ENCODE measurements at places on chromosomes 4 and X.

DNA sequence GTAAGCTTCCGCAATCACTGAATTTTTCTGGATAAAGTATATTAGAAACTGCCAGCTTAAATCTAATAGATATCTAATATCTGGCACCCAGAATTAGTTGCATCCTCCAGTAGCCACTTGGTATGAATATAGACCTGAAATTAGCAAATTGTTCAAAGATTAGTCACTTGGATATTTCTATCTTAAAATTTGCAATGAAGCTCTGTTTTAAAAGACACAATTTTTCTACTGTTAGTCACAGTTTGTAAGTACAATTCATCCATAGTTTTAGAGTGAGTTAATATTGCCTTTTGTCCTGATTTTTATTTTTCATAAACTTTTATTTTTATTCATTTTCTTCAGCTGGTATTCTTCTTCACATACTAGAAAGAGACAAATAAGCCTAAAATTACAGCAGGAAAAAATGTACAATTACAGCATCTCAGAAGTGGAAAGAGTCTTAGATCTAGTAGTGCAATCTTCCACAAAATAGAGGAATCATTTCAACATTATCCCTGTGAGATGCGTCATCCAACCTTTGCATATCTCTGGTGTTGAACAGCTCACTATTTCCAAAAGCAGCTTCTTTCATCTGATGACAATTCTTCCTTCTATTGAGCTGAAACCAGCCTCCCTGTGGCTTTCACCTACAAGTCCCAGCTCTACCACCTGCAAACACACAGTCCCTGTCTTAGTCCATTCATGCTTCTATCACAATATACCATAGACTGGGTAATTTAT is 190.0 kb upstream of the AR start:
- no peak for DNase-seq

- no peak for DNase-seq
Observed at GRCh38 chrX:53654376-53654775, 32.1 kb downstream of the HUWE1 start.

DNA sequence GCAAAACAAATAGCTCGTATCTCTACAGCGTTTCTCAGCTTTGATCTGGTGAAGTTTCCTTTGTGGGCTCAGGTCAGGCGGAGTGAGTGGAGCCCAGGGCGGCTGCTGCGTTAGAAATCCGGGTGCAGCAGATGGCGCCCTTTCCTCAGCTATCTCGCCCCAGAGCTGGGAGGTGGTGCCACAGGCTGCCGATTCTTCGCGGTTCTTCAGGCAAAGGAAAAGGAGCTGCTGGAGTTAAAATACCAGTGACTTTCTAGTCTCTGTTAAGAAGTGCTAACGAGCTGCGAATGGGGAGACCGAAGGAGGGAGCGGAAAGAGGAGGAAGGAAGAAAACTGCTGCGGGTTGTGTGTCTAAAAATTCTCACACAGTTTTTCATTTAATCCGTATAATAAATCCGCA is 114.6 kb downstream of the CPE start:
- DNase-seq, result peak; percentile 78

GRCh38 chr4:61773655-61774245 is 573.6 kb downstream of the ADGRL3 start:
- DNase-seq, result no peak

DNA sequence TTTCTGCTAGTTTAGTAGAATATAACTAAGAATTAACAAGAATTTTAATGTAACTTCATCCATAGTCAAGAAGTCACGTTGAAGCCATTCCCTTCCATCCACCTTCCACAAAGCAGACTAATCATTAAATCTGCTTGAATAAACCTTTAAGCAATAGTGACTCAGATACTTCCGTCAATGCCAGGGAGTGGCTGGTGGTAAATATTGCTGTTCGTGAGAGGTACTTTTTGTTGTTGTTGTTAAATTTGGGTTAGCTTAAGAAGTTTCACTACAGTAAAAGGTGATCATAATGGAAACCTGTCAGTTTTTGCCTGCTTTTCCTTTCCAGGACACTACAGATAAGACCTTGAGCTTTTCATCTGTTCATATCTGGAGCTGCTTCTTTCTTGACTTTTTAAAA is 316.3 kb downstream of the TMA16 start:
- no peak for DNase-seq

GRCh38 chr4:147173322-147173721 is 227.7 kb upstream of the TTC29 start:
- DNase-seq, result no peak

GRCh38 chr4:149825336-149825735 is 9.7 kb upstream of the IQCM start:
- DNase-seq, result no peak

- DNase-seq, result no peak
Observed at GRCh38 chrX:133837091-133837490, 148.3 kb downstream of the GPC3 start.

DNA sequence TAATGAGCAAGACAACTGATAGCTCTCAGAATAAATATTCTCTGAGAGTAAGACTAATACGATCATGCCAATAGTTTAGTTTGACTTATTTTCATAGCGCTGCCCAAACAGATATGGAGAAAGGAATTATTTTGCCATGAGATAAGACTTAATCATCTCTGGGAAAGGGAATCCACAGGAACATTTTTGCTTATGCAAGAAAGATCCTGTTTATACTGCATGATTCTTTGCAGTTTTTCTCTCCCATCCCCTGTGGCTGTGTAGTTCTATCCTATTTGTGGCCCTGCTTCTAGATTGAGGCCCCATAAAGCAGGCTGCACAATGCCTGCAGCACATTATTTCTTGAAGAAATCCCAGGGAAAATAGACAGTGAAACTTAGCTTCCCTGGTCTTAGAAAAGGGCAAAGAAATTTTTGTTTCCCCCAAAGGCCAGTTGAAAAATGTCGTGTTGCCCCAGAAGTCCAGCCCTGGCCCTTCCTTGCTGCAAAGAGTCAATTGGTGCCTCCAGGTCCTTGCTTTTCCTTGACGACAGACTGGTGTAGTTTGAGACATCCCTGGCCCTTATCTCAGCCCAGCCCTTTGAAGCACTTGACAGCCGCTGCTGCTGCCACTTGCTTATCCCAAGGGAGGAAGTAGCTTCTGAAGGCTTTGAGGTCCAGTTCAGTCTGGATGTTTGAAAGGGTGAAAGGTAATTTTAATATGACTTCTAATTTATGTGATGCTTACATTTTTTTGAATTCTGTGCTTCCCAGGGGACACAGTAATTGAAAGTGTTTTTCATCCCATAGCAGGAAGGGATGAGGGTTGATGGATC is 45.0 kb upstream of the SH3RF1 start:
- DNase-seq, result no peak

DNA sequence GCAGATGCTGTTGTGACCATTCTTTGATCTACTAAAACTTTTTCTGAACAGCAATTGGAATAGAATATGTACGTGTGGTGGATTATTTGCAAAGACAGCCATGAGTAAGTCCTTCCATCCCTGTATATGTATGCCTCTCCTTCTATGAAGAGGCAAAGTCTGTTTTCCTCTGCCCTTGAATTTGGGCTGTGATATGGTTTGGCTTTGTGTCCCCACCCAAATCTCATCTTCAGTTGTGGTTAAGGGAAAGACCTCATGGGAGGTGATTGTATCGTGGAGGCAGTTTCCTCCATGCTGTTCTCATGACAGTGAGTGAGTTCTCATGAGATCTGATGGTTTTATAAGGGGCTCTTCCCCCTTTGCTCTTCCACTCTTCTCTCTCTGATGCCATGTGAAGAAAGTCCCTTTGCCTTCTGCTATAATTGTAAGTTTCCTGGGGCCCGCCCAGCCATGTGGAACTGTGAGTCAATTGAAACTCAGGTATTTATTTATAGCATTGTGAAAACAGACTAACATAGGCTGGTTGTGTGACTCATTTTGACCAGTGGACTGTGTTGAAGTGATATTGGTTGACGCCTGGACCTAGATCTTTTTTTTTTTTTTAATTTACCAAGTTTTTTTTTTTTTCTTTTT is 108.3 kb upstream of the CAMK2D start:
- no peak for DNase-seq
